Esophagus squamous epithelium (tissue), 5 donors: ENCODE measurements at places on chromosomes 7 and 10. TPM values are rescaled to one million over a fixed set of nuclear protein-coding genes. Genes with fewer than 3 reads are reported as not detected.

MYL10 gene
- not detected for total RNA-seq

DNA sequence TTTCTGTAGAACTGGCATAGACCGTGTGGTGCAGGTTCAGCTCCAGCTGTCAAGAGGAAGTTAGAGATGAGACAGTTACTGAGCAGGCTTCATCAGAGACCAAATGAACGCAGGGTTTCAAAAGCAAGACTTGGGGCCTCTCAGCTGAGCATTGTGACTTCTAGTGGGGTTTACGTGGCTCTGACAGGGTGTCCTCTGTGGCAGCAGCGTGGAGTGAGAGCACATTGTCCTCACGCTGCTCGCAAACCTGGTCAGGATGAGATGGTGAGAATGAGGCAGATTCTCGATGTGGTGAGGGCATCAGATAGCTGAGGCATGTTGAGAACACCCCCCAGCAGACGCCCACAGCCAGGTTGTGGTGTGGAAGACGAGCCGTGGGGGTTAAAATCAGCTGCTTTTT lies 126.0 kb downstream of the DNAJB6 start:
- DNase-seq = no peak

- DNase-seq = no peak
Observed at GRCh38 chr10:35598379-35598778, 6.8 kb upstream of the GJD4 start.

DNA sequence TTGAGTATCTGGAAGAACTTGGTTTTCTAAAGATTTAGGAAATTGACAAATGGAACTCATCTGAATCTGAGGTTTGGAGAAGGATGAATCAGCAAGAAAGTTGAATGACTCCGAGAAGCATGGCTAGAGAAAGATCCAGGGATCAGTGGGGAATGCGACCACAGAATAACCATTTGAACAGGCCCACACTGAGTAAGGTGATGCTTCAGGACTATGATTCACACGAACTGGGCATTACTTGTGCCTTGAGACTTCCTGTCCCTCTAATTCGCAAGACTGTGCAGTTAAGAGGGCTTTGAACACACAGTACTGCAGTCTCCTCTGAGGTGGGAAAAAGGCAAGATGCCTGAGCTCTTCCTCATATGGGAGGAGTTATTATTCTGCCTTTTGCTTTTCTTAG lies 395.5 kb upstream of the POM121L12 start:
- no peak for DNase-seq

DNA sequence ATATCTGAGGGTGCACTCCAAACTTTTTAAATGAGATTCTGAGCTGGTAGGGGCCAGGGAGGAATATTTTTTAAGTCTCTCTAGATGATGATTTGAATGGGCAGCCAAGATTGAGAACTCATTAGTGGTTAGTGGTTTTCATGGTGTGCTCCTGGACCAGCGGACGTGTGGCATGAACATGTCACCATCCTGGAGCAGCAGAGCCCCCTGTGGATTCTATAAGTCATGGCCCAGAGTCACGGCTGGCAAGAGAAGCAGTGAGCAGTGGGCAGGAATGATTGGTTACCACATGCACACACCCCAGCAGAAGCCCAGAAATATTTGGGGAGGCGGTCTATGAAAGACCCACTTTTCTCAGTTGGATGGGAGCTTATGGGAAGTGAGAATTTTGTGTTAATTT lies 21.2 kb upstream of the UCN3 start:
- no peak for DNase-seq

DNA sequence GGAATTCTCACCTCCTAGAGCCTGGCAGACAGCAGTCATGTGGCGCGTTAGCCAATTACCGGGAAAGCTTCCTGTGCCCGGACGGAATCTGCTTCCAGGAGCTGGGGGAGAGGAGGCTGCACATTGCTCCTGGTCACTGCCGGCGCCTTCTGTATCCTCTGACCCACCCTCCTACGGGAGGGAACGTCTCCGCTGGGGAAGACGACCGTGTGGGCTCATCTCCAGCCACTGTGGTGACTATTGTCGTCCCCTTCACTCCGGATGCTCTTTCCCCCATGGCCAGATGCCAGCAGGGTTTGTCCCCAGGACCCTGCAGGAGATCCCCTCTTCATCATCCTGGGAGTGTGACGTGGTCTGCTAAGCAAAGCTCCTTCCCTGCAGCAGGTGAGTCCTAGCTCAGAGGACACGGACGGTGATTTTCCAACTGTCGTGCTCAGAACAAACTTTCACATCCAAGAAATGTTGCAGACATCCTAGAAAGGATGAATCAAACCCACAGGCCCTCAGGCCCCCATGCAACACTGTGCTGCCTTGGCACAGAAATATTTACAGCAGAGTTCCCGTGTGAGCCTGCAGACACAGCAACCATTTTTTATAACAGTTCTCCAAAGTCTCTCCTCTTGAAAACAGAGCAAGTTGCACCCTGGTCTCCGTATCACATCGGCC lies 29.6 kb upstream of the FAM20C start:
- no peak for DNase-seq

DNA sequence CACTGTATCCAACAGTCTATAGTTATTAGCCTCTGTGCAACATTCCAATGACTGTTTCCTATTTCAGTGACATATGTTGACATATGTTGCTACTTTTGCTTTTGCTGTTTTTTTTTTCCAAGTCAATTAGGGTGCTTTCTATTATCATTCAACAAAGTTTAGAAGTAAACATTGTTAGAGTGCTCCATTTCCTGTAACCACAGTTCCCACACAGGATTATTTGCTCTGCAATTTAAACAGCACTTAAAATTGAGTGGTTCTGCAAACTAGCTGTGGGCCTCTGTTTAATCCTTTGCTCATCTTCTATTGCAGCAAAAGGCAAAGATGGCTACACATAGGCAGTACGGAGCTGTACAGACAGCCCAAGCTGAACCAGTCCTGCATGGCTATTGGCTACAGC lies 46.5 kb upstream of the PTN start:
- no peak for DNase-seq

DNA sequence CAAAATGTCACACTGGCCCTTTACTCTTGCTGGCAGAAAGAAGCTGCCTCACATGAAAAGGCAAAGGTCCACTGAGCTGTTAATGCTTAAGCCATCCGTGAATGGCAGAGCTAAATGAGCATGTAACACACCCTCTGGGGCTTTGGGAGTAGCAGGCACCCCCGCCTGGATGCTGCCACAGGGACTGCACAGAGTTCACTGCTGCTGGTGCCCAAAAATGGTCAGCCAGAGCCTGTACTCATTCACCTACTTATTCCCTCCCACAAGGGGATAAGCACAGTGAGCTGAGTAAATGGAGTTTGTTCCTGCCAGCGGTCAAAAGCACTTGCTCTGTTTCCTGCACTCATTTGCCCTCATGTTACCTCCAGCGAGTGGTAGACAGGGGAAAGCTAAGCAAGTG lies 374.0 kb upstream of the STEAP1 start:
- no peak for DNase-seq

- DNase-seq = no peak
Observed at GRCh38 chr10:100939763-100940344, 27.1 kb downstream of the SLF2 start.

VSTM4 gene
- 1.1 TPM for total RNA-seq

DNA sequence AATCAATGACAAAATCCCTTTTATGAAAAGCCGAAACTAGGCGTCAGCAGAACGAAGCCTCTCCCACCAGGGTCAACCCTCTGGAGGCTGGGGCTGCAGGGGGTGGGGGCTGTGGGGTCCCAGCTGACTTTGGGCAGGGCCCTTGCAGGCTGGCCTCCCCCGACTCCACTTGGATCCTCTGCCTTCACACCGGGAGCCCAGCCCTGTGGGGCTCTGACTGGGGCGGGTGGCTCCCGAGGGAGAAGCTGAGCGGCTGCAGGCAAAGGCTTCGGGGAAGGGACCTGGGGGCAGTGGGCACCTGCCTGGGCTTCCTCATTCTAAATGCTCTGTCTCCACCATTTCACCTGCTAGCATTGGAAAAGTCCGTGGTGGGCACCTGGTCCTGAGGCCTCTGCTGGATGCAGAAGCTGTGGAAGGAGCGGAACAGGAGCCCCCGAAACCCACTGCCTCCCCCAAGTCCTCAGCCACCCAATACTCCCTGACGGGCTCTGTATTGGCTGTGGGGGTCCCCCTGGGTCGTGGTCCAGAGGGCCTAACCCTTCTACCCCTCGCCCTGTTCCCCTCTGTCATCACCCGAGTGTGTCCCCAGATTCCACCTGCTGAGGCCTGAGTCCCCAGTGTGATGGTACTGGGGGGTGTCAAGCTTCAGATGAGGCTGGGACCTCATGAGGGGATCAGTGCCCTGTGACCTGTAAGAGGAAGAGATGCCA lies 108.6 kb downstream of the DNAJB6 start:
- DNase-seq = no peak

DNA sequence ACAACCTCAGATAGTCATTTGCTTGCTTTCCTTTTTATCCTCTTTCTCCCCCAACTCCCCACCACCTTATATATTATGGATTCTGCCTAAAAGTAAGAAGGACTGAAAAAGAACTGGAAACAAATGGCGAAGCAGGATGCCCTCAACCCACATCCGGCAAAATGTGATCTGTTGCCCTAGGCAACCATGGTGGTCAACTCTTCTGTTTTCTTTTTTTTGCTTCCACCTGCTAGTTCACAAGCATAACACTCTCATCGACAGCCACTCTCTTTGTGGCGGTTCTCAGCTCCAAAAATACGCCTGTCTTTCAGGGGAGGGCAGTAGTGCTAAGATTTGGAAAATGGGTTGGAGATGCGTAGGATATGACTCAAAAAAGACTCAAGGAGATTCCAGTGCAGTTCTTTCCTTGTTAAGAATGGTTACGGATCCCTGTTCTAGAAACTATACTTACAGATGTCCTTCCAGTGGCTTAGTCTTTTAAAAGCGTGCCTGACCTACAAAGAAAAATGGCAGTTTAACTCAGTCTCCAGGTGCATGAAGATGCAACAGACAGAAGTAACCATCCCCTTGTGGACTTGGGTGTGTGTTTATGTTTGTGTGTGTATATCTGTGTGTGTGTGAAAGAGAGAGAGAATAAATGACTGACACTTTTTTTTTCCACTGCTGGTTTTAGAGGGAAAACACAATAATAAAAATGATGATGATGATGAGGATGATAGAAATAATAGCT lies 10.7 kb downstream of the APBB1IP start:
- DNase-seq = no peak

FGFBP3 gene
- total RNA-seq = 0.57 TPM

GRCh38 chr10:54985732-54986131 lies 184.7 kb upstream of the PCDH15 start:
- no peak for DNase-seq

GRCh38 chr7:25117226-25118047 lies 7.6 kb downstream of the CYCS start:
- DNase-seq = no peak

IGF2BP3 gene
- total RNA-seq = 6.6 TPM

HOXA7 gene
- total RNA-seq = 0.48 TPM

BLNK gene
- 29.5 TPM for total RNA-seq

TMEM196 gene
- not detected for total RNA-seq

ST8SIA6 gene
- 0.53 TPM for total RNA-seq

DNA sequence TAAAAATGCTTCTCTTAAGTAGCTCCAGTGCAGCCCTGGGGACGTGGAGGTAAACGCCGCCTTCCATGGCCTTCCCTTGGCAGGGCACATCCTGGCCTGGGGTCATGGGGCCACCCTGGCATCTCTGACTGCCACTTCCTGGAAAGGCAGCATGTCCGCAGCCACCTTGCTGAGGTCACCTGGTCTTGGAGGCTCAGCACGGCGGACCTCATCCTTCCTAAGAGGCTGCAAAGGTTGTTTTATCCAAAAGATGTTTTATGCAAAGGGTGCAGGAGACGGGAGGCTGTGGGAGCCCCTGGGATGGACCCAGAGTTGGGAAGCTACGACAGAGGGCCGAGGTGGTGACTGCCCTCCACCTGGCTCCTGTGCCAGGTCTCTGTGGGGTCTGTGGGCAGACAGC lies 106.0 kb downstream of the TCERG1L start:
- DNase-seq = no peak

SPDYE1 gene
- total RNA-seq = not detected

- DNase-seq = no peak
Observed at GRCh38 chr10:26681076-26681475, 16.4 kb upstream of the PDSS1 start.

ABHD11 gene
- total RNA-seq = 22.6 TPM

DNA sequence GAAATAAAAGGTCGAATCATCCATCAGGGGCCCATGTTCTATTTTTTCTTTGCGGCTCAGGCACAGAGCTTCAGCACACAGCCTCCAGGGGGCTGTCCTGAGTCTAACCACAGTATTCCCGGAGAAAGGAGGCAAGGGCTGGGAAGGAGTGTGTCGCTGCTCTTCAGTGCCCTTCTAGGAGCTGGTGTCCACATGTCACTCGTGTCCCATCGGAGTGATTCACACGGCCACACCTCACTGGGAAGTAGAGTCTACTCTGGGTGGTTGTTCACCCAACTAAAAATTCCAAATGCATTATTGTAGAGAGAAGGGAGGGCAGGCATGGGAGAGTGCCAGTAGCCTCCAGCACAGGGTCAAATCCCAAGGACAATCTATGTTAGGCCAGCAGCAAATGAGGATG lies 114.8 kb upstream of the LANCL2 start:
- DNase-seq = no peak

- no peak for DNase-seq
Observed at GRCh38 chr7:90709501-90710465, 113.7 kb downstream of the CDK14 start.

KCNIP2 gene
- total RNA-seq = 1.2 TPM

GRCh38 chr10:75977139-75977538 lies 545.7 kb downstream of the LRMDA start:
- no peak for DNase-seq

SYNPO2L gene
- 0.19 TPM for total RNA-seq

DBF4 gene
- 21.4 TPM for total RNA-seq

YAE1 gene
- 17.5 TPM for total RNA-seq

GRCh38 chr10:58326967-58327381 lies 7.8 kb upstream of the UBE2D1 start:
- DNase-seq = no peak

DNA sequence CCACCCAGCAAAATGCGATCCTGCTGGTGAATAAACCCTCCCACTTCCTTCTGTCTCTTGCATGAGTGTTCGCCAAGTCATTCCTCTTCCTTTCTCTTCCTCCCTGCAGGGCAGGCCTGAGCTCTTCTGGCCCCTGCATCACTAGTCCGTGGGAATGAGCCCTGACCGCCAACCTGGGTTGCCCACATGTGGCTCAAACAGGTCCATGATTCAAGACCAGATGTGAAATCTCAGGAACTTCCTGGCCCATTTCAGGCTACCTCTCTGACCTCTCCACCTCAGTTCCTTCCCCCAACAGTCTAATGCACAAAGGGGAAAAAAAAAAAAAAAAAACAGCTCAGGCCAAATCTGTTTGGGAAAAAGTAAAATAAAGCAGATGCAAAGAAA lies 5.4 kb upstream of the YWHAG start:
- DNase-seq = no peak

DNA sequence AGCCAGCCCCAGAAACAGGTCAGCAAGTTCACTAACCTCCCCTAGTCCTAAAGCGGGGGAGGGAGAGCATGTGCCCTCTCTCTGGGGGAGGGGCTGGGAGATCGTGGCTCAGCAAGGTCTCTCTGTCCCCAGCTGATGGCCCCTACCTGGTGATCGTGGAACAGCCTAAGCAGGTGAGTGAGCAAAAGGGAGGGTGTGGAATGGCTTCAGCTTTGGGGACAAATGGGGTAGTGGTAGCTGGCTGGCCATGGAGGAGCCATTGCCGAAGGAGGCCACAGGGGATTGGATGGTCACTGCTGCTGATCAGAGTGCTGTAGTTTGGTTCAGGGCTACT lies 779 bp downstream of the NFKB2 start:
- no peak for DNase-seq
